ENCODE measurements at places on chromosomes 1 and 21.

GRCh38 chr1:41222496-41222895, 19.6 kb downstream of the SCMH1 start:
- DNase-seq = no peak

- DNase-seq = no peak
These were observed 23.7 kb downstream of the UCK2 start for GRCh38 chr1:165851034-165851658.

- DNase-seq = no peak
These were observed 610 bp downstream of the WDR26 start for GRCh38 chr1:224433701-224434672.

DNA sequence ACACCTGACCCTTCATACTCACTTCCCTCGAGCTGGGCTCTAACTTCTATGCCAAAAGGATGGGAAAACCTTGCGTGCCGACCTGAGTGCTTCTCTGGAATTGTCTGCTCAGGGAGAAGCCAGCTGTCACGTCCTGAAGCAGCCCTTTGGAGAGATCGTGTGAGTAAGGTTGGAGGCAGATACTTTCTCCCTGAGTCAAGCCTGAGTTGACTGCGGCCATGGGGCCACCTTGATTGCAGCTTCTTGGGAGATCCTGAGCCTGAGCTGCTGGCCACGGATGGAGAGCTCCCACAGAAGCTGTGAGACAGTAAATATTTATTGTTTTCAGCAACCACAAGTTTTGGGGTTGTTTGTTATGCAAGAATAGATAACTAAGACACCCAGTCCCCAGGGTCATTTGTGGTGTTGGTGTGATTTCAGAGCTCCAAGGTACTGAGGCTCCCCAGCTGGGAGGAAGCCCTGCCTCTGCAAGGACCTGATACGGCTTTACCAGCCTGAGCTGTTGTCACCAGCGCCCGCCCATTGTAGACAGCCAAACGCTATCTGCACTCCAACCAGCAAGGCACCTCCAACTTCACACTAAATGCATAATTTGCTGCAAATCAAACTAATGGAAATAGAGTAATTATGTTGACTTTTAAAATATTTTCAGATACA, 531.6 kb downstream of the PTPRU start:
- DNase-seq = no peak

DNA sequence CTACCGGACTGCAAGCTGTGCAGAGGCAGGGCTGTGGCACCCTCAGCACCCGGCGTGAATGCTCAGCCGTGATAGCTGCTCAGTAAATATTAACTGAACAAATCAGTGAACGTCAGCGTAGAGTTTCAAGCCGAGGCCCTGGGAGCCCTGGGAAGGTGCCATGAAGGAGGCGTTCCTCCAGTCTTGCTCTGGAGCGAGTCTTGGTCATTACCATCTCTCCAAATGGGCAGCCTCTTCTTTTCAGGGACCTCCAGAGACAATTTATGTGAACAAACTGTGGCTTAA, 449.2 kb downstream of the CAMTA1 start:
- DNase-seq = no peak

GRCh38 chr21:37877888-37878684, 38.2 kb downstream of the KCNJ6 start:
- no peak for DNase-seq

- DNase-seq = no peak
These were observed 15.7 kb downstream of the RNF19B start for GRCh38 chr1:32948905-32949304.

DNA sequence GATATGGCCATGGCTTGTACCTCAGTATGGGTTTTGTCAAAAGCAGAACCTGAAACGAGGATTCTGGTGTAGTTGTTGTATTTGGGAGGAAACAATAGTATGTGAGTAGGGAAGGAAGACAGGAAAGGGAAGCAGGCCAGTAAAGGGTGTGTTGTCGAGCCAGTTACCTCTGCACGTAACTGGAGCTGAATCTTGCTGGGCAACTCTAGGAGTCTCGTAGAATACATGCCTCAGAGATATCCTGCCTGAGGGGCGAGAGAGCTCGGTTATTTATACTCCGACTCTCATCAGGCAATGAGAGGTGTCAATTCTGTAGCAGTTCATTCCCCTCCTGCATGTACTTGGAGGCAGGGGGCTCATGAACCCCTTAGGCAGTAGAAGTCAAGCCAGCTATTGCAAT, 45.9 kb upstream of the KIF26B start:
- no peak for DNase-seq

DNA sequence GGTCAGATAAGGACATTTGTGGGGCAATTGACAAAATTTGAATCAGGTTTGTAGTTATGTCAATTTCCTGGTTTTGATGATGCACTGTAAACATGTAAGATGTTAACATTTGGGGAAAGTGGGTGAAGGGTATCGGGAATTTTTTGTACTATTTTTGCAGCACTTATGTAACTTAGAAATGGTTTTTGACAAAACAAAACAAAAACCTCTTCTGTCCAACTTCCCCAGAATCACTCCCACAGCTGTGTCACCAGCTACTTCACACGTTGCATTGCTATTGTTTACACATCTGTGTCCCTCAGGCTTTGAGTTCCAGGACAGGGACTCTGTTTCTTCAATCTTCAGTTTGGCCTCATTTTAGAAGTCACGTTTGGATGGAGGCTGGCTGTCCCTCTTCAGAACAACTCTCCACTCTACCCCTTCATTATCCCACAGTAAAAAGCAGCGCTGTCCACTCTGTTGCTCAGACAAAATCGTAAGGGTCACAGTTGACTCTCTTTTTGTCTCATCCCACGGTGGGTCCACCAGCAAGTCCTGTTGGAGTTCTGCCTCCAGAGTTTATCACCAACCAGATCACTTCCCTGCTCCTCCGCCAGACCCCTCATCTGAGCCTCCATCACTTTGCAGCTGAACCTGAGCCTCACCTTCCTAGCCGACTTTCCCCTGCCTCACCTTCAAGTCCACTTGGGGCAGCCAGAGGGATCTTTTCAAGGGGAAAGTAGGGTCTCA, 63.2 kb downstream of the NENF start:
- no peak for DNase-seq

GRCh38 chr1:180939711-180940103, 27.0 kb downstream of the KIAA1614 start:
- DNase-seq = no peak

DNA sequence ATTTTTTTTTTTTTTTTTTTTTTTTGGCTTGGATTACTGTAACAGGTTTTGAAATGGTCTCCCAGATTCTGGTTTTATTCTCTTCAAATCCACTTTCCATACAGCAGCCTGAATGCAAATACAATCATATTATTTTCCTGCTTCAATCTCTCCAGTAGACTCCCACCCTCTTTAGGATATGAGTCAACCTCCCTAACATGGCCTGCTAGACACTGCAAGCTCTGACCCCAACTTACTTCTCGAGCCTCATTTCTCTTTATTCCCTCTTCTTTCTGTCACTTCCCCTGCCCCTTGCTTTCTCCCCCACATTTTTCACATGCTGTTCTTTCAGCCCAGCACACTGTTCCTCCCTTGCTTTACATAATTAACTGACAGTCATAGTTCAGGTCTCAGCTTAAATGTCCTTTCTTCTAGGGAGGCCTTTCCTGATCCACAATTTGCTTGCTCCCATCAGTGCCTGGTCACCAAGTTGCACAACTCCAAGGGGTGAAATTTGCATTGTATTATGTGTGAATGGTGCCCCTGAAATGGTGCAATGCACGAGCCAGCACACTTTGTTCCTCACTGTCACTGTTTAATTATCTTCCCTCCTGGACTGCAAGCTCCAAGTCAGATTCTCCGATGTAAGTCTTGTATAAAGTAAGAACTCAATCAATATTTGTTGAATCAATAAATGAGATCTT, 22.1 kb upstream of the IL19 start:
- DNase-seq = no peak

DNA sequence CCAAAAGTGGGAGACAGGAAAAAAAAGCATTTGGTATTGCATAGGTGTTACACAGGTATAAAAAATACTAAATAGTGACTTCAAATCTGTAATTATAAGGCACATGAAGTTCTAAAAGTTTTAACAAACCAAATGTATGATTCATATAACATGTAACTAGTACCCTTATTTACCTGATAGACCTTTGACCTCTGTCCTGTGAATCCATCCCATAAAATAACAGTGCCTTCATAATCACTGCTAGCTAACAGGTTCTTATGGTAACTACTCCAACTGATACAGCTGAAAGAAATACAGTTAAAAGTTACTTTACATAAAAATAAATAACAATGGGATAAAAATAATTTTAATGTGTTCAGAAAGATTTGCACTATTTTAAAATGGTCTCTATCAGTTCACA, 163.5 kb downstream of the COP1 start:
- no peak for DNase-seq

GRCh38 chr1:191760016-191760415, 398.2 kb upstream of the RGS18 start:
- no peak for DNase-seq

DNA sequence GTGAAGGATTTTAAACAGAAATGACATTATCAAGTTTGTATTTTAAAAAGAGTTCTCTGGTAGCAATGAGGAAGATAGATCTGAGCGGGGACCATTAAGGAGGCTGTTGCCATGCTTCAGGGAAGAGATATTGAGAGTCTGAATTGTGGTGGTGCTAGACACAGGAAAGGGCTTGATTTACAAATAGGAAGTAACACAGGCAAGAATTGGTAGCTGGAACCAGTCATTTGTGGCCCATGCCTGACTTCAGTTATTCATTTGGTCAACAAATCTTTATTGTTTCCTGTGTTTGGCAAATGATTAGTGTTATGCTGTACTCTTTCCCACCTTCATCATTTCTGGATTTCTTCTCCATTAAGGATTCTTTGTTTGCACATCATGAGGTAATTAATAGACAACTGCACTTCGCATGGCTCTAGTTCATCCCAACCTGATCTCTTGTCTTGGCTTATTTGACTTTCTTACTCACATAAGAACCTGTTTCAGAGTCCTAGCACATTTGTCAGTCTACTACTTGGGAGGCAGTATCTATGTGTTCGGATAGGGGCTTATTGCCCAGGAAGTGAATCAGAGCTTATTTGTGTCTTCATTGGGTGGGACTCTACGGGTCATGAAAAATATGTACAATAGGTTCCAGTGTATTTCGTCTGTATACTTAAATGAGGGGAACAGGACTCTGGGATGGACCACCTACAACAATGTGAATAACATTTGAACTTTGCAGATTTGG, 32.3 kb downstream of the EEIG2 start:
- no peak for DNase-seq

DNA sequence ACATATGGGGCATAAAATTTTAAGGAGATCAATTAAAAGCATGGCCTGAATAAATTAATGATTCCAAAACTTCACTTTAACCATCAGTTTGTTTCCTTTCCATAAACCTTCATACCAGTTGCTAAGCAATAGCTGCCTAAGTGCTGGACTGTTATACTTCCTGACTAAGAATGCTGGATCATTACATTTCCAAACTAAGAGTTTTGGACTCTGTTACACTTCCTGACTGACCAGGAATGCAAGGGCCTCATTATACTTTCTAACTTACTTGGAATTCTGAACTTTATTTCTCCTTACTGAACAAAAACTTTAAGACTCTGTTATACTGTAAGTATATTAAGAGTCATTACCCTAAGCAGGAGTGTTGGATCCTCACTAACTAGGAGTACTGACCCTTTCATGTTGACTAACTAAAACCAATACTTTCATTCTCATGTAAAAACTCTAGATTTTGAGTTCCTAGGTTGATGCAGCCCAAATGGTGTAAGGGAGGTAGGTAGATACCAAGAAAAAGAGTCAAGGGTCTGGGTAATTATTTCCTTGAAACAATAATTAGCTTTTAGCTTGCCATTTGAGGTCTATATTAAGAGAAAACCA, 118.2 kb downstream of the FAF1 start:
- DNase-seq = peak; percentile 13

- no peak for DNase-seq
These were observed 160.4 kb upstream of the SYT6 start for GRCh38 chr1:114314098-114314497.
